ENCODE measurements at places on chromosomes 4 and X. TPM values are rescaled to one million over a fixed set of nuclear protein-coding genes. Genes with fewer than 3 reads are reported as not detected.

GRCh38 chrX:11664211-11665167, 1.2 kb downstream of the ARHGAP6 start:
- no peak for DNase-seq

- no peak for DNase-seq
Measured at GRCh38 chr4:8238515-8239053, 31.0 kb upstream of the HTRA3 start.

DNA sequence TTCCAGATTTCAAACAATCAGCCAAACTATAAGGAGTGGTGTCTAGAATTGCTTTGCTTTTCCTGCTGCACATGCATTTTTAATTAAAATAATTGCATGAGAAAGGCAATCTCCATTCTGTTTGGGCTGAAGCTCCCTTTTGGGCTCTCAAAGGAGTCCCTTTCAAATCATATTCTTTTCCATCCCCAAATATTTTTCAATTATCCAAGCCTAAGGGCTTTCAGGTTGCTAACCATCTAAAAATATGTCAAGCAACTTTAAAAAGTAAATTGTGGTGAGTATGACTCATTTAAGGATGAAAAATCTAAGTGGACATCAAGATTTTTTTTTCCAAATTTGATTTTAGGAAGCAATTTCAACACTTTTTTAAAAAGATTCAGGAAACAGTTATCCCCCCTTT, 28.4 kb downstream of the PIR start:
- no peak for DNase-seq

- DNase-seq = no peak
Measured at GRCh38 chr4:37475087-37475486, 211.1 kb downstream of the RELL1 start.

TMEM187 gene
- total RNA-seq = 2.7 TPM

ZRSR2 gene
- 4.0 TPM for total RNA-seq

CITED1 gene
- 1.1 TPM for total RNA-seq

ATP2B3 gene
- total RNA-seq = not detected

NLRP2B gene
- not detected for total RNA-seq

DNA sequence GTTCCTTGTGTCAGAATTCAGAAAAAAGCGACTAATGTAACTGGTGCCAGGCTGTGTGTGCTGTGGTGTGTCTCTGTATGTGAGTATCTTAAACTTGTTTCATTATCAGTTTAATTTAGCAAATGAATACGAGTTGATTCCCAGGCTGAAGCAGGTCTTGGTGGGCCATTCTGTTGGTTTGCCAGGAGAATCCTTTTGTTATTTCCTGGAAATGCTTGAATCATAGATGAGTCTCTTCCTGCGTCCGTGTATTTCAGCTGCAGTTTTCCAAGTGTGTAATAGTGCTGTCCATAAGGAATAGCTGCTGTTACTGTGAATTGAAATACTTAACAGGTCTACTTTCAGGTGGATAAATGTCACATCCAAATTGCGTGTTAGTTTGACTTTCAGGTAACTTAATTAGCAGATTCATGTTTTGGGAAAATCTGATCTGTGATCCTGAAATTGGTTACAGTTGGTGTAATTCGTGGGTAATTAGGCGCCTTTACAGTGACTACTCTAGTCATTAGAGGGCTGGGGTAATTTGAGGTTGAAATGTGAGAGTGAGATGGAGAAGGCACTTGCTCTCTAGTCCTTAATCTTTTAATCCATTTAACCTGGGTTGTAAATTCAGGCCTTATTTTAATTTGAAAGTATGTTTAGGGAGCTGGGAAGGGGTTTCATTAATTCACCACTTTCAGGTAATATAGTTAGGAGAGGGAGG, 23.8 kb downstream of the TMEM131L start:
- no peak for DNase-seq

GRCh38 chr4:169369634-169370033, 98.9 kb upstream of the SH3RF1 start:
- DNase-seq = no peak

DNA sequence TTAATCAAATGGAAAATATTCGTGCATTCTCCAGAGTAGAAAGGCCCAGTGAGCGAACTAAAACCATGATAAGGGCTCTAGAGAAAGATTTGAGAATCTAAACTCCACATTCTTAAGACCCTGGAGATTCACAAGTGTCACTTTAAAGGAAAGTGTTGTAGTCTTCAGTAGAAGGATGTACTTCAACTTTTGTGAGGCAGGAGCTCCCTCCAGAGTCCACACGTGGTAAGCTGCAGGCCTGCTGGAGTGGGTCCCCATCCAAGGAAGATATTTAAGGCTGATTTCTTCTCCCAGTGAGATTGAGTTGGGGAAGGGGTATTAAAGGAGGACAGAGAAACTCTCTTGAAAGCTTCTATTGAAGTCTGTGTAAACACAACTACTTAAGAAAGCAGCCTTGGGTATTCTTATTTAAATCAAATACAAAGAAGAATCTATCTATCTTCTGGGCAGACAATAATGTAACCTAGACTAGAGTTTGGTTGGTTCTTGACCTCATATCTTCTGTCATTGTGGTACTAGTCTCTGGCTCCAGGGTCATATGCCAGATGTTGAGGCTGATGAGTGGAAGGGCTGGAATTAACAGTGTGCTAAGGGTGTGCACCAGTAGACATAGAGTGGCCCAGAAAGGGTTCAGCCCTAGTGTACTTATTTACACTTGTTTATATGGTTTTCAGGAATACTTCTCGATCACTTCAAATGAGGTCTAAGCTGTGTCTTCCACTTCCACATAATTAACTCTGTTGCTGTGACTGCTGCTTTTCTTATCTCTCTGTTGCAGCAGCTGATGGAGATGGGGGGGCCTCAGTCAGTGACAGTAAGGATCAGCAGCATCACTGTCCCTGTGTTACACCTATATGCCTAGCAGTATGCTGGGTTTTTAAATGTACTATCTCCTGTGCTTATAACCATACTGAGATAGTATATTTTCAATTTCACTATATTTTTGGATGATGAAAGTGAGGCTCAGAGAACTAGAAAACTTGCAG, 76.1 kb downstream of the HMGB2 start:
- peak; percentile 56 for DNase-seq

DNA sequence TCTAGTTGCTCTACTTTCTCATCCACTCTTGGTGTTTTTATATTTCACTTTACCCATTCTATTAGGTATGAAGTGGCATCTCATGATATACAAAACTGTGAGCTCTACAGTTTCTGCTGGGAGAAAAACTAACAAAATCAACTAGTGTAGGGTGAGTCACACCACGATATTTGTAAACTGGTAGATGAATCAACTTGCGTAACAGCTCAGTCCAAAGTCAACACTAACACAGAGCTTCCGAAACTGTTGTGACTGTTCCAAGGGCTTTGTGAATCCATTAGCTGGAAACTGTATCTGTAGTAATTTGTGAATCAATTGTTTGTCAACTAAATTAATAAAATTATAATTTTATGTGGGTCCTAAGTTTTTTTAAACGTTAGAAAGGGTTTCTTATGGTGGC, 119.8 kb upstream of the TSPAN5 start:
- peak; percentile 85 for DNase-seq

NAP1L2 gene
- 19.0 TPM for total RNA-seq

GAGE2A gene
- total RNA-seq = not detected

DNA sequence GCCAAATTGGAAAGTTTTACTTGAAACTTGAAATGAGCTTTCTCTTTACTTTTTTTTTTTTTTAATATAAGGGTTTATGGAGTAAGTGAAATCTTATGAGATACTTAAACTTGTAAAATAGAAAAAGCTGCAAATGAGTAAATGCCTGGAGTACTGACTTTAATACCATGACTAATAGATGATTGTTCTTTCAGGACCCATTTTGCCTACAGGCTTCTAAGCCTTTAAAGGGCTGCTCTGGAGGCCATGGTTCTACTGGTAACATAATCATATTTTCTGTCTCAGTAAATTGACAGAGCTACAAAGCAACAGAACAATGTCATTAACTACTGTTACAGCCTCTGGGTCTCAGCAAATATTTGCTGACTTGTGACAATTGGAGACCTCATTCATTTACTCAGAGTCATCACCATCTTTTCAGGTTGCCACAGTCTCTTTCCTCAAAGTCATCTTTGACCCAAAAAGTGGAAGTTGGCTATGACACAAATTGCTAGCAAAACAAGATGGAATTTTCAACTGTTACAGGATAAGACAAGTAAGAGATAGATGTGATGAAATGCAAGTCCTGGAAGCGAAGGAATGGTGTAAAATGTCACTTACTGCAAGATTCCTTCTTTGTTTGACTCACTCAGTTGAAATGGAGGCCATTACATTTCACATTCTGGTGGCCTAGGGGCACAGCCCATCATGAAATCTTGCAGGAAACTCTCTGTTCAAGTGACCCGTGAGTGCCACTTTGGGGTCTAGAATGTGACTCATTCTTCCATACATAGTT, 132.7 kb downstream of the BTC start:
- no peak for DNase-seq

DNA sequence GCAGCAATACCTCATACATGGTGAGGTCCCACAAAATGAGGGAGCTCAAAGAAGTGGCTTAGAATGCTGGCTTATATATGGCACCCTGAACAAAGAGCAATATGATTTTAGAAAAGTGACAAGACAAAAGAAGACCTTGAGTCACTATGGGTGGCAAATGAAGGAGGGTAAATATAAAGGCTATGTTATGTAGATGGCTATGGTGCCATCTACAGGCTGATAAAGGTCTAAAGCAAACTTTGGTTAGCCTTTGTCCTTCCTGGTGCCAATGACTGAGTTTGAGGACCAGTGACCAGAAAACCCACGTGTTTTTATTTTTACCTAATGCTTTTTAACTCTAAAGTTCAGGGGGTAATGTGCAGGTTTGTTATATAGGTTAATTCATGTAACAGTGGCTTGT, 151.8 kb downstream of the CCNG2 start:
- DNase-seq = peak; percentile 34

DNA sequence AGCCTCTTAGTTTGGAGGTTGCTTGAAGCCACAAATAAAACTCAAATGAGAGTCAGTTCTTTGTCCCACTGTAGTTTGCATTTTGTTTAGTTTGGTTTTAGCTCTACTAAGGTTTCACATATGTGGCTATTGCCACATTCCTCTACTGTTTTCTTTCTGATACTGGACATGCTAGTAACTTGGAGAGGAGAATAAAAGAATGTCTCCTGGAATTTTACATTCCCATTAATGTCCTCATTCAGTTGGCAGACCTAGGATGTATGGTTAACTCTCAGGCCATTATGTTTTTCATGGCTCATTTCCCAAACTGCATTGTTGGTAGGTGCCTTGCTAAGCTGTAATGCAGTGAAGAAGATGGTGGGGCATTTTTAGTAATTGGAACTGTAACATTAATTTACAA, 29.9 kb downstream of the UPRT start:
- peak; percentile 3 for DNase-seq

- DNase-seq = peak; percentile 52
Measured at GRCh38 chr4:87974856-87975462, 555 bp upstream of the SPP1 start.

PHEX gene
- total RNA-seq = 0.85 TPM

DNA sequence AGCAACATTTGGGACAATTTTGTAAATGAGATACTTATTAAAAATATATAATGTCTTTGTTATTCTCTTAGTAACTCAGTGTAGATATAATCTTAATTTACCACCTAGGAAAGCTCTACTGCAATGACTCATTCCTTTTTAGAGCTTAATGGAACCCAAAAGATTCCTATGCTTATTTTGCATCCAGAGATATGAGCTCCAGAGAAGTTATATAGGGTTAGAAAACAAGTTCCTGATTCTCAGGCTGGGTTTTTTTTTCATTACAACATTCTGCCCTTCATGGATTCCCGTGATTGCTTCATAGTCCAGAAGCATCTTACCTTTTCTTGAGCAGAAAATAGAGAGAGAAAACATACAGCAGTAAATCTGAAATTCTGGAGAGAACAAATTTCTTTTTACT, 57.9 kb upstream of the CXCL8 start:
- DNase-seq = no peak

All from H4 (cell line).